ENCODE measurements at places on chromosomes 5 and 9. TPM values are rescaled to one million over a fixed set of nuclear protein-coding genes. Genes with fewer than 3 reads are reported as not detected.
A peak's percentile ranks its signal among the peaks of the same experiment; 100 is the strongest.

The SPATA31D4 gene
- not detected for total RNA-seq

DNA sequence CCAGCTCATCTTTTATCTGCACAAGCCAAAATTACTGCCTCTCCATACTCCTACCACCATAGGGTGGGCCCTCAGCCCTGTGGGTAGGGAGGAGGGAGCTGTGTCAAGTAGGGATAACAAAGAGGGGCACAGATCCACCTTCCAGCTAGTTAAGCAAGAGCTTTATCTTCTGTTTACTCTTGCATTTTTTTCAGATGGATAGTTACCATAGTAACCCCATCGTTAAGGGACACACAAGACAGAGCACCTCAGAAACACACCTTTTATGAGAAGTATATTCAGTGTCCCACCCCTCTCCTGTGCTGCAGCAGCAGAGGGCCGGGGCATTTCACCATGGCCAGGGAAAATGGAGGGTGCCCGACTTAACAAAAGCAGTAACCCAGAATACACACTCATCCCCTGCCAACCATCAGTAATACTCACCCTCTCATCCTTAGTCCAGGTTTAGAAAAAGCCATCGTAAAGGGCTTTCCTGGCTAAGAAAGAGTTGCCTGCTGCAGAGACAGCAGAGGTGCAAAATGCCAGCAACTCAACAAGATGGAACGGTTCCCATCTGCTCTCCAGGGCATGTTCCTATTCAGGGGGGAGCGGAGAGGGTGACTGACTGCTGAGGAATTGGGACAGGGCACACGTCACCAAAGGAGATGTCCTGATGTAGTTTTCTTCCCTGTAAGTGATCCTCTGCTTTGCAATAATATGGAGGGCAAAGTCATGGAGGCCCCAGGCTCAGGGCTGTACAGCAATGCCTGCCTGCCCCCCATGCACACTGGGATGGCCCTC, 25.1 kb downstream of the MACROH2A1 start:
- DNase-seq, result no peak

DNA sequence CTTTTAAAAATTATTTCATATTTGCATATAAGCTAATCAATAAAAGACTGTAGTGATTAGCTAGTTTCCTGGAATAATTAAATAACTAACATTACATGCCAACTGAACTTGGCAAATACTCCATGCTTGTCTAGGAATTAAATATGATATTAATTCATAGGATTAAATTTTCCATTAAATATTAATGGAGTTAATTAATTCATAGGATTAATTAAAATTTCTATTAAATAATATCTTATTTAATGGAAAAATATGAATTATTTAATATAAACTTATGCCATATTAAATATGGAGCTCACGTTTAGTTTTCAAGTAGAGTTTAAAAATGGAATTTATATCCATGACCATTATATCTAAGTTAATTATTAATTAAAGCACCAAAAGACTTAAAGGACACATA, 517.8 kb upstream of the DAB2 start:
- DNase-seq, result no peak

DNA sequence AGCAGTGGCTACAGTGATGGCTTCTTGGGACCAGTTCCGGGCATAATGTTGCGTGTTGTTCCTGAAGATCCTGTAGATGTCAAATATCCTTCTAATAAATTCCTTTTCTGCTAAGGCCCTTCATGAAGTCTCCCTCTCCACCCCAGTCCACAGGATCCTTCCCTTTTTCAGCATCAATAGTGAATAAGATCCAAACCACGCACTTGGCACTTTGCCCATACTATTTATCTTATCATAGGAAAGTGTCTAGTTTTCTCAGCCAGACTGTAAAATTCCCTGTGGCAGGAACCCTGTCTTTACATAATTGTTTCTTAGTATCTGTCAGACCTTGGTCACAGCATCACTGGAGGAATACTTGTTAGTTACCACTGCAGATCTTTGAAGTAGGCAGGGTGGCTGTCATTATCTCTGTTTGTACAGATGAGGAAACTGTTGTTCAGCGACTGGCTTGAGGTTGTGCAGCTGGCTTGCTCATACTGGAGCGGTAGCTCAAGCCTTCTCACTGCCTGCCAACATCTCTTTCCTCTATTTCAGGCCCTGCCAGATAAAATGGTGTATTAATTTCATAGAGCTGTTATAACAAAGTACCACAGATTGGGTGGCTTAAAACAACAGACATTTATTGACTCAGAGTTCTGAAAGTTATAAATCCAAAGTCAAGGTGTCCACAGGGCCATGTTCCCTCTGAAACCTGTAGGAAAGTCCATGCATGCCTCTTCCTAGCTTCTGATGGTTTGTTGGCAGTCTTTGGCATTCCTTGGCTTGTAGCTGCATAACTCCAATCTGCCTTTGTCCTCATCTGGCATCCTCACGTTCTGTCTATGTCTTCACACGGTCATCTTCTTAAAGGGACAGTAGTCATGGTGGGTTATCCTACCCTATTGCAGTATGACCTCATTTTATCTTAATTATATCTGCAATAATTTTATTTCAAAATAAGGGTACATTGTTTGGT, 33.5 kb upstream of the APC start:
- DNase-seq, result peak; percentile 49

DNA sequence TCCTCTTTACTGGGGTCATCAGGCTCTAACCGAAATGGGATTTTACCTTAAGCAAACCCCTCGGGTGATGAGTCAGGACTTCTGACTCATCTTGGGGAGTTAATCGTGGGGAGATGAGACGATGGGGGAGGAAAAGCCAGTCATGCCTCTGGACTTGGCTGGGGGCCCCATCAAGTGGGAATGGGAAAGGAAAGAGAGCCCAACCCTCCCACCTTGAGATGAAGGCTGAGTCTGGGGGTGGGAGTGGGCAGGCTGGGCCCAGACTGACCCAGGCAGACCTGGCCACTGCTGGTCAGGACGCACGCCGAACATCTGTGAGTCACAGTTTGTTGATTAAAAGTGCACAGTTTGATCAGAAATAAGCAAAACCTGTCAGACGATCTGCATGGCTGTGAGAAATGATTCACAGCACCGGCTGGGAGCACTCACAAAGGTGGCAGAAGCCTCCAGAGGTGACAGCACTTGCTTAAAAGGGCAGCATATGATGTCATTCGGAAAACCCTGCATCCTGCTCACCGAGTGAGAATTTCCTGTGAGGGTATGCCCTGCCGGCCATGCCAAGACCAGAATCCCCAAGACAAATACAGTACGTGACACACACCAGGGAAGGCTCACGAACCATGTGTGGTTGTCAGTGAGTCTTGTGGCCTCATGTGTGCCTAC, 50.0 kb upstream of the SLC25A51 start:
- DNase-seq, result no peak

DNA sequence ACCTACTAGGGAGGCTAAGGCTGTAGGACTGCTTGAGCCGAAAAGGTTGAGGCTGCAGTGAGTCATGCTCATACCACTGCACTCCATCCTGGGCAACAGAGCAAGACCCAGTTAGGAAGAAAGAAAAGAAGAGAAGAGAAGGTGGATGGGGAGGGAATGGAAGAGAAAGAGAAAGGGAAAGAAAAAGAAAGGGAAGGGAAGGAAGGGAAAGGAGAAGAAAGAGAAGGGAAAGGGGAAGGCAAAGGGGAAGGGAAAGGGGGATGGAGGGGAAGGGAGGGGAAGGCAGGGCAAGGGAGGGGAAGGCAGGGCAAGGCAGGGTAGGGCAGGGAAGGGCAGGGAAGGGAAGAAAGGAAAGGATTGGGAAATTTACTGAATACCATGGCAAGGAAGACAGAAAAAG, 157.0 kb downstream of the ACTL7B start:
- DNase-seq, result no peak

- no peak for DNase-seq
These were observed 75.6 kb downstream of the PRRT1B start for GRCh38 chr9:131620764-131621520.

The CCDC192 gene
- total RNA-seq, result not detected

DNA sequence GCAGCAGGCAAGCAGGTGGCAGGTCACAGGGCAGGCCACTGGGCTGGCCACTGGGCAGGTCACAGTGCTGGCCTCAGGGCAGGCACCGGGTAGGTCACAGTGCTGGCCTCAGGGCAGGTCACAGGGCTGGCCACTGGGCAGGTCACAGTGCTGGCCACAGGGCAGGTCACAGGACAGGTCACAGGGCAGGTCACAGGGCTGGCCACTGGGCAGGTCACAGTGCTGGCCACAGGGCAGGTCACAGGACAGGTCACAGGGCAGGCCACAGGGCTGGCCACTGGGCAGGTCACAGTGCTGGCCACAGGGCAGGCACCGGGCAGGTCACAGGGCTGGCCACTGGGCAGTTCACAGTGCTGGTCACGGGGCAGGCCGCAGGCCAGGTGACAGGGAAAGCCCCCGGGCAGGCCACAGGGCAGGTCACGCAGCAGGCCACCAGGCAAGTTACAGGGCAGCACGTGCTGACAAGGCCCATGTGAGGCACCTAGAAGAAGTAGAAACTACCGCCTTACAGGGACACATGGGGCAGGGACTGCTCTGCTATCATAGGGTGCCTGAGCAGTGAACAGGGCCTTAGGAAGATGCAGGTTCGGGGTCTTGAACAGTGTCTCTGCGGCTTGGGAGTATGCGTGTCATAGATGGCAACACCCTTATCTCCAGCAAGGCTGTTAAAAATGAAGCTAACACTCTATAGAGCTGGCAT, 18.6 kb upstream of the MED10 start:
- DNase-seq, result no peak

GRCh38 chr5:14309878-14310531, 166.9 kb downstream of the TRIO start:
- DNase-seq, result no peak

- DNase-seq, result no peak
These were observed 14.9 kb upstream of the SCGB3A2 start for GRCh38 chr5:147863454-147864158.

The BTNL3 gene
- total RNA-seq, result under 0.01 TPM

- no peak for DNase-seq
These were observed 58.2 kb upstream of the RPS23 start for GRCh38 chr5:82336226-82336958.

DNA sequence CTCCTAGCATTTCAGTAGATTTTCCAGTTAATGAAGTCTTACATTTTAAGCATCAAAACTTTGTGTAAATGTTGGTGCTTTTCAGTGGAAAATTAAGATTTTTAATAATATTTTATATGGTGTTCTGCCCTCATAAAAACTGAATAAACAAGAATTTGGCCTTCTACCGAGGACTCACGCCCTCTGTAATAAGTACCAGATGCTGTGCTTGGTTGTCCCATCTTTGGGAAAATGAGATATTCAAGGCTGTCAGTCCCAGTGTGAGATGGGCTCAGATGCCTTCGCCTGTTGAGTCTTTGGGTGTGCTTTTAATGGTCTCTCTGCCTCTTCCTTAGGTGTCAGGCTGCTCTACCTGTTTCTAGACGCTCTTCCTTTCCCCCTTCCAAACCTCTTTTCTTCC, 28.7 kb downstream of the GALNT12 start:
- DNase-seq, result no peak

- DNase-seq, result peak; percentile 47
These were observed 556 bp downstream of the PCDHGC3 start for GRCh38 chr5:141476132-141476911.

The SLC46A2 gene
- total RNA-seq, result under 0.01 TPM

DNA sequence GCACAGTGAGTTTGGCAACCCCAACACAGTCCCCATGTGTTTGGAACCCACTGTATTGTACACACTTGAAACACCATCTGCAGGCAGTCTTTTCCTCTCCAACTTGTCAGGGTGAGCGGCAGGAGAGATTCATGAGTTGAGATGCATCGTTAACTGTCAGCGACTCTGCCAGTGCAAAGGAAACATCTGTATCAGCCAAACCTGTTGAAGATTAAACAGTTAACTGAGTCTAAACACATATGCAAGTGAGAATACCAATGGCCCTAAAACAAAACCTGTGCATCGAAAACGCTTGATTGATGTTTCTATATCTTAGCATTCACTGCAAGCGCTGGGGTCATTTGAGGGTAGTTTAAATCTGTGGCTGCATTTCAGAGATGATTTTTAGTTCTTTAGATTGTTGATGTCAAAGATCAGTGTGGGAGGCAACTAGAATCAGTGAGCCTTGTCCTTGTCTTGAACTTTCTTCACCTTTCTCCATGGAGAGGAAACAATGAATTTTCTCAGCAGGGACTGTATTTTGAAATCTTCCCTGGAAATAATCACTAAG, 41.3 kb upstream of the PAM start:
- peak; percentile 9 for DNase-seq

DNA sequence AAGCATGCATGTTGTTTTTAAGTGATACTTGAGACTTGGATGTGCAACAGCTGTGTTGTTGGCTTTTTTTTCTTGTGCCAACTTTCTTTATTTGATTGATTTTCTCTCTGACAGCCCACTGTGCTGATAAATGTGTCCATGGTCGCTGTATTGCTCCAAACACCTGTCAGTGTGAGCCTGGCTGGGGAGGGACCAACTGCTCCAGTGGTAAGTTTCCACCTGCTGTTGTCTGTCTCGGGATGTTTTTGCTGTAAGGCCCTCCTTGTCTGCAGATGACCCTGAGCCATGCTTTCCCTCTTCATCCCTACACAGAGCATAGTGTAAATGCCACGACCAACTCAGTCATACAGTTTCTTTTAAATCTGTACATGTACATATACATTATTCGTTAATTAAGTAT, 79.2 kb downstream of the MEGF10 start:
- DNase-seq, result no peak

GRCh38 chr5:677131-678101, 15.7 kb downstream of the TPPP start:
- DNase-seq, result no peak

The CTSV gene
- under 0.01 TPM for total RNA-seq

DNA sequence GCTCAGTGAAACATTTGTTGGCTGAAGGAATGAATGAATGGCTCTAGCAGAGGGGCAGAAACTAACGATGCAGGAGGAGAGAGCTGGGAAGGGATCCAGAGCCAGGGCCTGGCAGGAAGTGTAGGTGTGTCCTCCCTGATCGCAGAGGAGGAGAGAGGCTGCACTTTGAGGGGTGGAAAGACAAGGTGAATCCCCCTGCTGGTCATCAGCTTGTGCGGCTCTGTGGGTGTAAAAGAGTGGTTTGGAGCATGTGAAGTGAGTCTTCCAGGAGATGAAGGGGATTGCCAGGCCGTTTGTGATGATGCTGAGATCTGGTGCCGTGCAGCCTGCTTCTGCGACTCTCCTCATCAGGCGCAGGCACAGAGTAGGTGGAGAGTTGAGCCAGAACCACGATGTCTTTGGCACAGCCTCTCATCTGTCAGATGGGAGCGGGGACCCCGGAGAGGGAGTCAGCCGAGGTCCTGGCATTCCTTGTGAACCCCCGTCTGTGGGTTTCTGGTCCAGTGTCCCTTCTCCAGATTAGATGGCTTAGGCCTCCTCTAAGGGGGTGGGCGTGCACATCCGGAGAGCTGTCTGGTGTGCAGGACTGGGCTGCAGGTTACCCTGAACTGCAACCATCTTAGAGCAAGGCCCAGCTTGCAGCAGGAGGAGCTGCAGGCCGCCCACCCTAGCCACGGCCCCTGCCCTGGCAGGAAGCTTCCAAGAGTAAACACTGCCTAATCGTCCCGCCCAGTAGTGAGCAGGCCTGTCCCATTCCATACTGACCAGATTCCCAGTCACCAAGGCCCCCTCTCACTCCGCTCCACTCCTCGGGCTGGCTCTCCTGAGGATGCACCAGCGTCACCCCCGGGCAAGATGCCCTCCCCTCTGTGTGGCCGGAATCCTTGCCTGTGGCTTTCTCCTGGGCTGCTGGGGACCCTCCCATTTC, at the start of gene ADAMTS13:
TSS of gene ADAMTS13 (plus strand) at position 753 of the 928 bp plus-strand sequence. CDS start at position 830, 77 bp downstream.
- DNase-seq, result no peak

- no peak for DNase-seq
These were observed 307.6 kb upstream of the PCSK5 start for GRCh38 chr9:75582870-75583269.

The RHOBTB3 gene
- 48.7 TPM for total RNA-seq

The FOXI1 gene
- not detected for total RNA-seq

- no peak for DNase-seq
These were observed 255.1 kb downstream of the MAT2B start for GRCh38 chr5:163760498-163760897.

- DNase-seq, result no peak
These were observed 244.7 kb downstream of the SEMA5A start for GRCh38 chr5:9301200-9301599.
